Activated T-helper 1 cell treated with anti-CD3 and anti-CD28 coated beads, Interleukin-2, amount 50 U/mL, for 16 hours (primary cell): ENCODE measurements at places on chromosomes 16 and 17.

DNA sequence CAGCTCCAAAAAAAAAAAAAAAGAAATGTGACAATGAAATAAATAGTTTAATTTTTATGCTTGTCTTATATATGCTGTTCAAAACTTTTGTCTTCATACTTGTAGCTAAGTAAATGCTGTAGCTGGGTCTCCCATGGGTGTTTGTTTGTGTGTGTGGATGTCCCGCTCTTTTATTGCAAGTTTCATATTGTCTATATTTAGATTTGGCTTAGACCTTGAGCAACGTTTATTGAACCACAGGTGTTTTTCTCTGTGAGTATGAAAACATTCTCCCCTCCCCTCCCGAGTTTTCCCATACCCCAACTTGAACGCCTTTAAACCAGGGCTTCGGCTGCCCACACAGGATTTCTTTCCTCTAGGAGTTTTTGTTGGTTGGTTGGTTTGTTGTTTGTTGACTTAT, 45.2 kb downstream of the MFSD11 start:
- DNase-seq: no peak

GRCh38 chr17:44648963-44649362, 7.3 kb upstream of the MEIOC start:
- DNase-seq: no peak

- DNase-seq: no peak
Measured at GRCh38 chr17:29959658-29960337, 18.4 kb downstream of the EFCAB5 start.

- no peak for DNase-seq
Measured at GRCh38 chr17:55005520-55005919, 37.0 kb downstream of the STXBP4 start.

GRCh38 chr17:32120716-32121115, 21.6 kb upstream of the RHOT1 start:
- DNase-seq: no peak

DNA sequence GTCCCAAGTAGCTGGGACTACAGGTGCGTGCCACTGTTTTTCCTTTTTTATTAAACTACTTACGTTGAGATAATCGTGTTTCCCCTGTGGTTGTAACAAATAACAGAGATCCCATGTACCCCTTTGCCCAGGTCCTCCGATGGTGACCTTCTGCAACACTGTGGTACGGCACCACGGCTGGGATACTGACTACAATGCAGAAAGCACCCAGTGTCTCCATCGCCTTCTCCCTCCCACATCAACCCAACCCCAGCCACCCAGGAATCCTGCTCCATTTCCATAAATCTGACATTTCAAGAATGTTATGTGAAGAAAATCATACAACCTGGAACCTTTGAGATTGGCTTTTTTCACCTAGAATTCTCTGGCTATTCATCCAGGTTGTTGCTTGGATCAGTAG, 22.1 kb downstream of the MPRIP start:
- DNase-seq: no peak

- no peak for DNase-seq
Measured at GRCh38 chr17:72125742-72126141, 4.9 kb downstream of the SOX9 start.

DNA sequence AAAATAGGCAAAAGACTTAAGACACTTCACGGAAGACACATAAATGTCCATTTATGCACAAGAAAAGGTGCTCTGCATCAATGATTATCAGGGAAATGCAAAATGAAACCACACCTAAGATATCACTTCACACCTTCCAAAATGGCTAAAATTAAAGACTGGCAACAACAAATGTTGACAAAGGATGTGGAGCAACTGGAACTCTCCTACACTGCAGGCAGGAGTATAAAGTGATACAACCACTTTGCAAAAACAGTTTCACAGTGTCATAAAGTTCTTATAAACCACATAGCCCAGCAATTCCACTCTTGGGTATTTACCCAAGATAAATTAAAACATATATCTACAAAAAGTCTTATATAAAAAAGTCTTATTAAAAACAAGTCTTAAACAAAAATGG, 7.8 kb downstream of the BBS2 start:
- no peak for DNase-seq

DNA sequence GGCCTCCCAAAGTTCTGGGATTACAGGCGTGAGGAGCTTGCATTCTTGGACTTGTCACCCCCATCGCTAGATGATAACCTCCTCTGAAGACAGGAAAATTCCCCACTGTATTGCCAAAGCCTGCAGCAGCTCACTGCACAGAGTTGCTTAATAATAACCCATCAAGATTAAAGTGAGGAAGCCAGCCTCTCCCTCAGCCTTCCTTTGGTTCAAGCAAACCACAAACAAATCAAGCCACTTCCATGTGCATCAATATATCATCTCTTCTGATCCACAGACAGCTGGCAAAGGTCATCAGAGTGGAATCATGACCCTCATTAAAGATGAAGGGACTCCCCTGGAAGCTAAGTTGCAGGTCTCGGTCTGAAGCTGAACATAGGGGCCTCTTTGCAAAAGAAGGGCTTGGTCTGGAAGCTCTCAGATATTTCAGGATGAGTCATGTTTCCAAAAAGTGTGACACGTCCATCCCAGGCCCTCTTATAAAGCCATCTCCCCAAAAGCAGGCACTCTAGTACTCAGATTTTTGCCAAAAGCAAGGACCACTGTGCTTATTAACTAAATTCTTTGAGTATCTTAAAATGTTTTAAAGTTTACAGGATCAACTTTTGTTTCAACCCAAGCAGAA, 4.8 kb downstream of the EMP2 start:
- DNase-seq: no peak

DNA sequence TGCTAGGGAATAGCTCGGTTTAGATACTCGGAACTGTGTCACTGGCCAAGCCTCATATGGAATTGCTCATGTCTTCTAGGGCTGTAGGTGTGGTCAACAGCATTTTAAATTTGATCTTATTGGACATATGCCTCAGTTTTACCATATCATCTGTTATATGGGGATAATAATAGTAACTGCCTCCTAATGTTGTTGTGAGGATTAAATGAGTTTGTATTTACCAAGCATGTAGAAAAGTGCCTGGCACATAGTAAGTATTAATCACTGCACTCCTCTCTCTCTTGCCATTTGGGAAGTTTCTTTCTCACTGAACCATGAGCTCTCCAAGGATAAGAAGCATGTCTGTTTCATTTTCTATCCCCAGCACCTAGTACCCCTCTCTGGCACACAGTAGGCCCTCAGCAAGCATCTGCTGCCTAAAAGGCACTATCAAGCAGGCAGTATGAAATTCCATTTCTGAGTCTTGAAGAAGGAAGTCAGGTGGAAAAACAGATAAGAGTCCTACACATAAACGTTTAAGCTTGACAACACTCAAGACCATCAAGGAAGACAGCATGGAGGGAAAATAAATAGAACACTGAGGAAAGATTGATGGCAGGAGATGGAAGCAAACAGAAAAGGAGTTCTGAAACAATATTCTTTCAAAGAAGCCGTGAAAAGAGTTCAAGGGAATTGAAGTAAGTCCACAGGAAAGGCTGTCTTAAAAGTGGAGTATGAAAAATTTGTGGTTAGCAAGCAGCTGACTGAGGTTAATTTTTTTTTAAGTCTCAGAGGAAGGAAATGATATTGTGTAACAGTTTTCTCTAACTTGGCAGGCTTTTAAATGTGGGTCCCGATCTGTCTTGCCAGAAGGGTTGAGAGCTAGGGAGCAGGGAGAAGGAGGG, 2.2 kb upstream of the ATP6V0A1 start:
- DNase-seq: no peak

DNA sequence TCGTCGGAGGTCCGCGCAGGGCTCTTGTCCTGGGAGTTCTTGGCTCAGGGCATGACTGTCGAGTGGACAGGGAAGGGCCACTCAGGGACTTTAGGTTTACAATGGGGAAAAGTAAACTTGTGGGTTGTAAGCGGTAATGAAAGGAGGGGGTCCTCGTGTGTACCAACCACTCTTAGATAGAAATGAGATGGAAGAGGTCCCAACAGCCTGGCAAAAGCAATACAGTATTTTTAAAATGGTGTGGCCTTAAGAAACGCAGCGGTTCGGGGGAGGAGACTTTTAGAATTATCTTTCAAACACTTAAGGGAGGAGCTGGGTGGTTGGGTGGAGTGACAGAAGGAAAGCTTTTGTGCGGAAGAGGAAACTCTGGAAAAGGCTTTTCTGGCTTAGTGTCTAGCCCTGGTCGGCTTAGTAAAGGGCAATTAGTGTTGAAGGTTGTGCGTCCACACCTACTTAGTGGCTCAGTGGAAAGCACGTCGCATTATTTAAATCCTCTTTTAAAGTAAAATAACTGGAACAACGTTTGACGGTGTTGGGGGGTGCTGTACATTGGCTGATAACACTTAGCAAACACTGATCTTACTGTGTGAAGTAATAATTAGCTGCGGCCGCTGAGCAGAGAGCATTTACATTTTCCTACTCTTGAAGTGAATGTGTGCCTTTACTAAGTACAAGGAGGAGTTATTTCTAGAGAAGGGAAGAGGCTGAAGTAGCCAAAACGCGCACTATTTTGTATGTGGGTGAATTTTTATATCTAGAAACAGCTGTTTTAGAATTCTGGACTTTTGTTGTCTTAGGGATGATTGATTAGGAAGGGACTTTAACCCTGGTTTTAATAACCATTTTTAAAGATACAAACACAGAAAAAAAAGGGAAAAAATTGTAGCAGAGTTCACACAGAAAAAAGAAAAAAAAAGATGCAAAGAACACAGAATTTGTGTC, 1.0 kb downstream of the WSB1 start:
- no peak for DNase-seq

- no peak for DNase-seq
Measured at GRCh38 chr17:21072745-21073197, 30.0 kb upstream of the USP22 start.
